ENCODE measurements at places on chromosomes 2 and 18.

DNA sequence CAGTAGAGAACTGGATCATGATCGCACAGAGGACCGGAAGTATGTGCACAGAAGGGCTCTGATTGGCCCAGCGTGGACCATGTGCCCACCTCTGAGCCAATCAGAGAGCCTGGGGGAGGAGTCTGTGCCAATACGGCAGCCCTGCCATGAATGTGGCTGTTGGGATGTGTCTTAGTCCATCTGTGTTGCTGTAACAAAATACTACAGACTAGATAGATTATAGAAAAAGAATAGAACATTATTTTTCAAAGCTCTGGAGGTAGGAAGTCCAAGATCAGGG is 132.0 kb downstream of the NDUFA10 start:
- no peak for DNase-seq

DNA sequence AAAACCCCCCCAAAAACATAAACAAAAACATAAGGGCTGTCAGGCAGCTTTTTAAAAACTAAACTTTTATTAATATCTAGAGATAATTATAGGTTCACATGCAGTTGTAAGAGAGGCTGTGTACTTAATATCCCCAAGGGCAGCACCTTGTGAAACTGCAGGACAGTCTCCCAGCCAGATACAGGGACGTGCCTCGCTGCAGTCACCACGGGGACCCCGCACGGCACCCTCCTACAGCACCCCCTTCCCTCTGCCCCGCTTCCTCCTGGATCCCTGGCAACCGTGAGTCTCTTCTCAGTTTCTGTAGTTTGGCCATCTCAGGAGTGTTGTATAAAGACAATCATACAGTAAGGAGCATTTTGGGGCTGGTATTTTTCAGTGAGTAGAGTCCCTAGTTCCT is 6.8 kb upstream of the COLEC11 start:
- no peak for DNase-seq

- DNase-seq, result no peak
These were observed 62.2 kb downstream of the ARMC9 start for GRCh38 chr2:231260442-231261208.

- DNase-seq, result no peak
These were observed 54.5 kb downstream of the TSHZ1 start for GRCh38 chr18:75264926-75265597.

- no peak for DNase-seq
These were observed 117.2 kb downstream of the CERS6 start for GRCh38 chr2:168573128-168573903.

GRCh38 chr2:118264232-118264990 is 176.1 kb downstream of the INSIG2 start:
- DNase-seq, result no peak

DNA sequence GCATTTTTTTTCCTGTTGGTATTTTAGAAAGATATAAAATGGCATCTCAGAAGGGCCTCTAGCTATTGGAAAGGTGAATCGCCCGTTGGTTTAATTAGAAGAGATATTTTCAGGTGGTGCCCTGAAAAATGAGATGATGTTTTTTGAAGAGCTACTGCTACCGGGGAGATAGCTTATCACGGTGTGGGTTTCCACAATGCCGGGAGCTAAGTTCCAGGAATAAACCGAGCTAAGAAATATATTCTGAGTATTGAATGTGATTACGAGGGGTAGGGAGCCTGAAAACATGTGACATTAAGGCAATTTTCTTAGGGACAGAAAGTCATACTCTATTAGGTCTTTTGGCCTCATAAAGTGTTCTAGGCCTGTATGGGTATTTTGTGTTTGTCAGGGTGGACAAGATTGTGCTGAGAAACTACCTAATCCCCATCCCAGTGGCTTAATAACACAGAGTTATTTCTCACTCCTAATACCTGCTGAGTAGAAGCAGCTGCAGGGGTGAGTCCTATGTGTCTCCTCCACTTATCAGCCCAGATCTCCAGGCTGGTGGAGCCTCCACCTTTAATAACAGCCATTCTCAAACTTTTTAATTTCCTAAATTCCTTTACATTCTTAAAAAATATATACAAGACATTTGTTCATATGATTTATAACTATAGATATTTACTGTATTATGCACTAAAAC is 150.2 kb downstream of the LRRTM1 start:
- DNase-seq, result no peak

DNA sequence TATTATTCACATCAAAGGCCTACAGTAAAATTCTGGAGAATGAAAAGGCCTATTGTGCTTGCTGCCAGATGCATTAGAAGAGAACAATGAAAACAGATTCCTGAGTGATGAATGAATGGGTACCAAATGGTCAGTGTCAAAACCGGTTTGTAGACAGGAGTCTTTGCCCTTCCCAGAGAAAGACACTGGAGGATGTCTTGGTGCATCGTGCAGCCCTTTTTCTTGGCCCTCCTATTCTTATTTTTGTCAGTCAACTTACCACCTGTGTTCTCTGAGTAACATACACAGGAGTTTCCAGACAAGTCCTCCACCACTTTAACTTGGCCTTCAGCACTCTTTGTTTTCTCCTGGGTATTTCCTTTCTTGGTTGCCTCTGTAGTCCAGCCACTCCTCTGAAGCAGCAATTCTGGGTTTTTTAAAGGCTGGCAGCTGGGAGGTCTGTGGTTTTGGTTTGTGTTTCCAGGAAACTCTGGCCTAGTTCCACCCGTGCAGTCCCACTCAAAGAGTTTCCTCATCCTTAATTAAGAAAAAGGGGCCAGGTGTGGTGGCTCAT is 29.4 kb downstream of the PSTPIP2 start:
- no peak for DNase-seq

DNA sequence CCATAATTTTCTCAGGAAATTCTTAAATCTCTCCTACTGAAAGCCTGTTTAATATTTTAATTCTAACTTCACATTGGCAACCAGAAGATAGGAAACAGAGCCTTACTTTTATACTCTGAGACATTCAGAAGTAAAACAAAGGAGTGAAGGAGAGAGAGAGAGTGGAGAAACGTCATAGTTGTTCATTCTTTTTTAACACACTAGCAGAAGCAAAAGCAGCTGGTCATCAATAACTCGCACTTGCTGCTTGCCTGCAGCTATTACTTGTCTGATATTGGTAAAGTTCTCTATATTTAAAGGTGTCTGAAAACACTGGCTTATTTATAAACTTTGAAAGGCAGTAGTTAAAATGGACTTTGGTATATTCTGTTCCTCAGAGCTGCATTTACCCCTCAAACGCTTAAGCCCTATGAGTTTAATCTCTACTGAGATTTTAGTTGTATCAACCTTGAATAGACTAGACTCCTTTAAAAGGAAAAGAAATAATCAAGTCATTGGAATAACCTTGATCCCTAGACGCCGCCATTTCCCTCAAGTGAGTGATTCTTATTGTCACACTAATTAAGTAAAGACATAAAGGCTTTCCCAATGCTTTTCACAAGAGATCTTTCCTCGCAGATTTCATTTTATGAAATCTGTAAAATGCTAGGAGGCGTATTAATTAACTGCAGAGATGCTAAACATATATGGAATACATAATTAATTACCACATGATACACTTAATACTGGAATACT is 182.0 kb downstream of the PID1 start:
- no peak for DNase-seq

DNA sequence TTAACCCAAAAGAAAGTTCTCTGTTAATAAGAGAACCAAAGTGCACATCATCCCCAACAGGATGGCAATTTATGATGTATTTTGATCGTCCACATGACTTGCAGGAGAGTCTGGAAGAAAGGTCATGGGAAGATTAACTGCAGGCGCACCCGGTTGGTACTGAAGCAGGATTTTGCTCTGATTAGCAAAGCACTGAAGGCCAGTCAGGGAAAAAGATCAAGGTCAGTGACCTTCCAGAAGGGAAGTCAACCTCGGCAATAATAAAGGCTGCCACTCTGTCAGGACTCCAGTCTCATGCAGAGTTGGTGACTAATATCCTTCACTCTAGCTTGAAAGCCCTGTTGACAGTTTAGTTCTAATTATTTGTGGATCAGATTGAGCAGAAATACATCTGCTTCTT is 432.7 kb upstream of the RAB12 start:
- peak; percentile 60 for DNase-seq

DNA sequence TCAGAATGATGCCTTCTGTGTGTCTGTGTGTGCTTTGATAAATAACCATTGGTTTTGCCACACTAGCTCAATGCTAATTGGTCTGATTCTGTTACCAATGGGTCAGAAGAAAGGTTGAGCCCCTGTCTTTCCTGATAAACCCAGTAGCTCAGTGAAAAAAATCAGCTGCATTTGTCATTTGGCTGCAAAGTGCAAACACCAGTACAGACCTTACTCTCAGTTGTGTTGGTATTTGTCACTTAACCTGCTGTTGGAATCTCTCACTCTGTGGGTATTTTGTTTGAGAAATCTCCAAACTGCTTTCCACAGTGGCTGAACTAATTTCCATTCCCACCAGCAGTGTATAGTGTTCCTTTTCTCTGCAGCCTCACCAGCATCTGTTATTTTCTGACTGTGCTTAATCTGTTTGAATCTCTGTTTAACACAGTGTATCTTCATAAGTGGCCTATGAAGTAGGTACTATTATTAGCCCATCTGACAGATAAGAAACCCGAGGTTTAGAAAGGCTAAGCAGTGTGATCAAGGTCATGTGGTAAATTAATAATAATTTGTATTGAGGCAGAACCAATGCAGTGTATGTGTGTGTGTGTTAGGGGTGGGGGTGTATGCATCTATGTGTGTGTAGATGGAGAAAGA is 26.7 kb downstream of the LIMS1 start:
- DNase-seq, result peak; percentile 24

- no peak for DNase-seq
These were observed 189.9 kb downstream of the SLC4A10 start for GRCh38 chr2:161814008-161814660.

DNA sequence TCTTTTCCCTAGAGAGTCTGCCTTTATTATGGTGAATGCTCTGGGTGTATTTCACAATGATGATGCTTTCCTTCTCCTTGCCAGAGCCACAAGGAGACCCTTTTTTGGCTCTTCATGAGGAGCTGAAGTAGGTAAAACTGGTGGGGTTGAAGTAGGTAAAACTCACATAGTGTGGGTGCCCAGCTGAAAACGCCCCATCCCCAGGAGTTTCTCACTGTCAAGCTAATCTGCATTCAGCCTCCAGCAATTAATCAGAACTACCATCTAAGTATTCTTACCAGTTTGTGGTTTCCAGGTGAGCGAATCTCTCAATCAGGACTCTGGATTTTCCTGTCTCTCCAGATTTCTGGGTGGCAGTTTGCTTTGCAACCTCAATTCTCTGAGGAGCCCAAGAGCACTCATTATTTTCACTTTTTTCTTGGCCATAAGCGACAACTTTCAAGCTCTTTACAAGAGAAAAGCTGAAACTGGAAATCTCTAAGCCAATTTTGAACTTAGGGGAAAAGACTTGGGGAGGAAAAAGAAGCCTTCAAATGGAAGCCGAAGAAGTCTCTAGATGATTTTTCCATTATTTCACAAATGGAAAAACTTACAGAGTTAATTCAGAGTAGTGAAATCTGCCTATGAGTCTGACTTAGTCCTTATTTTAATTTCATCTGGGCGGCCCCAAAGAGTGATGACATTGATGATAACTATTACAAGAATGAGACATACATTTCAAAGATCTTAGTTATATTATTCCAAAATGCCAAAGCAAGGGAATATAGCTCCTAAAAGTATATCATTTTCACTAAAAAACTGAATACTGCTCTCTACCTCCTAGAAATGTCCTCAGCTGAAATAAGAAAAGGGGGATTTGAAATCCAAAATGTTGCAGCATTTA is 121.4 kb upstream of the MAP3K20 start:
- DNase-seq, result no peak

DNA sequence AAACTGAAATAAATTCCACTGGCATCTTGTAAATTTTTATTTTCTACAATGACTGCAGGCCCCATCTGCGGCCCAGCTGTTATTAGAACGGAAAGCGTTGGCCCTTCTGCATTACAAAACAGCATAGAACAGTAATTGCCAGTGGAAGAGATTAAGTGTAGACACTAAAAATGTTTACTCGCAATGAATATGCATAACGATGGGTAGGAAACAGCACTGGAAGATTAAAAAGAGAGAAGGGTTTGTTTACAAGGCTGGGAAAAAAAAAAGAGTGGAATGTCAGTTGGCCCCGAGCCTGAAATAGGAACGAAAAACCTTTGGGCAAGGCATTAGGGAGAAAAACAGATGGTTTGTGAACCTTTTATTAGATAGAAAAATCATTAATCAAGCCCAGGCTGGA is 275.9 kb upstream of the TCF4 start:
- no peak for DNase-seq

- no peak for DNase-seq
These were observed 52.1 kb downstream of the RBBP8 start for GRCh38 chr18:22985250-22985649.

- no peak for DNase-seq
These were observed 300.5 kb downstream of the ALK start for GRCh38 chr2:29620890-29621289.

All from body of pancreas (tissue), 4 donors.